ENCODE measurements at places on chromosomes 5 and 9. TPM values are rescaled to one million over a fixed set of nuclear protein-coding genes. Genes with fewer than 3 reads are reported as not detected.

HNRNPA0 gene
- 30.7 TPM for total RNA-seq

FAM13B gene
- 33.9 TPM for total RNA-seq

PRDM9 gene
- total RNA-seq, result not detected

ZFP2 gene
- 0.48 TPM for total RNA-seq

TMC1 gene
- not detected for total RNA-seq

SEC61B gene
- total RNA-seq, result 134 TPM

All from activated naive CD4-positive, alpha-beta T cell treated with anti-CD3 and anti-CD28 coated beads, Interleukin-2, amount 10 ng/mL, durations not matched to agents 5 hours and 36 hours (primary cell).